Astrocyte of the hippocampus (primary cell): ENCODE measurements at places on chromosomes 4 and X.

DNA sequence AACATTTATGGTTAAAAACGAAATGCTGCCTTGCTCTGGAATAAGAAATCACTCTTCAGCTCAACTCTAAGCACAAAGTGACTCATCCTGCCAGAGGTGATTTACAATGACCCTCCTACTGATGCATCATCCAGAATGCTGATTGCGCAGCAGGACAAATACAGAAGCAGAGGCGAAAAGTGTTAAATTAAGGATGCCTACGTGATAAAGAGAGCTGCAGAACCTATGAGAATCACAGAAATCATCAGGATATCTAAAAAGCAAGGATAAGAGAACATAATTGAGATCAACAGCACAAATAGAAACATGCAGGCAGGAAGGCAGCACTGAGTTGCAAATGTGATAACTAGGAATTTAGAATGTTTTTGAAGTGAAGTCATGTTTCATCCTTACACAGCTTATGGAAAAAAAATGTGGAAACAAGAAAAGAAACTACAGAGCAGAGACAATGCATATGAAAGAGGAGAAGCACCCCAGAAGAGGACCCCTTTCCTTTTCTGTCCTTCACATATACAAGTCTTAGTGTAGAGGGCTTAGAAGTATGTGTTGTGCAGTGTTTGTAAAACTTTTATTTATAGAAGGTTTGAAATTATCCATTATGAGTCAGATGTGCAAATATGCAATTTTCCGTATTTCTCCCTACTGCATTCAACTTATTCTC lies 188.4 kb downstream of the SLC7A11 start:
- DNase-seq: peak; percentile 77

DNA sequence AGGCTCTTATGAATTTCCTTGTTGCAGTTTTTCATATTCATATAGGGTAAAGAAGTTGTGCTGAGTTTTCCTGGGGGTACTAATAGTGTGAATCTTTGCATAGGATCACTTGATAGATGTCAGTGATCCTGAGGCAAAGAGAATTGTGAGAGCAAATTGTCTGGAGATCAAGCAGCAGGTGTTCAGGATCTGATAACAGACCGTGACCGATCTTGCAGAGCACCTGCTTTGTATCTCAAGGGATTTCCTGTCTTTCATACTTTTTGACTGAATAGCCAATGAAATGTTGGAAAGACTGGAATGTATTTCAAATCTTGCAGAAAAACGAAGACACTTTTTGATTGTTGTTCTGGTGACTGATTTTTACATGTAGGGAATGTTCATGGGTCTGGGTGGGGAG lies 914.5 kb downstream of the STIM2 start:
- DNase-seq: no peak

- DNase-seq: no peak
These were observed at the start of gene SLC9B2 for GRCh38 chr4:103076747-103077347. Gene SLC9B2 (minus strand): TSS chr4:103076761. CDS start chr4:103067550, 9,211 bp downstream.

DNA sequence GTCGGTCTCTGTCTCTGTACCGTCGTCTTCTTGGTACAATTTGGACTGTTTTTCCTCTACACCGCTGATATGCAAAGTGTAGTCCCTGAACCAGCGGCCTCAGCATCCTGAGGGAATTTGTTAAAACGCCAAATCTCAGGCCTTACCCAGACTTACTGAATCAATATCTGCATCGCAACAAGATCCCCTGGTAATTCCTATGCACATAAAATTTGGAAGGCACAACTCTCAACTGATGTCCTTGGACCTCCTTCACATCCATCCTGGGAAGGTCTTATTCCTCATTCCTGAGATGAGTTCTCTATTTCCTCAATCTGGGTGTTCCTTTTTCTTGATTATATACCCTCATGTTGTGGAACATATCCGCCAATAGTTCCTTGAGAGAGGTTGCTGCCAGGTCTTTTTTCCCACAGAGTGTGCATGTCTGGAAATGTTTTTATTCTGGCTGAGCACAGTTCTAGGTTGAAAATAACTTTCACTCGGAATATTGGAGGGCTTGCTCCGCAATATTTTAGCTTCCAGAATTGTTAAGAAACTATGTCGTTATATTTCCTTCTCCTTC lies 738 bp upstream of the HPF1 start:
- DNase-seq: no peak

DNA sequence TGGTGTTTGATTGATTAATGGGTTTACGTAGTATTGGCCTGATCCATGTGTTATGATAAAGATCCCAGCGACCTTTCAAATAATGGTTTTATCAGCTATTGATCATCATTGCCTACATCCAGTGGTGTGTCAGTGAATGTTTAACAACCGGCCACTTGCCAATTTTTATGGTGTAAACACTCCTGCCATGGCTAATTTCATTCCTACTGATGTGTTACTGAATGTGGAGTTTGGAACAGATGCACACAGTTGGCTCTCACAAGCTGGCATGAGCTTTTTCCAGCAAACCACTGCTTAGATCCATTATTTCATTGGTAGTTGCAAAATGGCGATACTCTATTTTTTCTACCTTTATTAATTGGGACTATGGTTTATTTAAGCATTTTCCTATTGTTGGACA lies 139.9 kb downstream of the REPS2 start:
- no peak for DNase-seq

- DNase-seq: no peak
These were observed 617 bp upstream of the MRFAP1L1 start for GRCh38 chr4:6710282-6710681.

GRCh38 chr4:92074839-92075238 lies 228.9 kb upstream of the GRID2 start:
- DNase-seq: no peak

DNA sequence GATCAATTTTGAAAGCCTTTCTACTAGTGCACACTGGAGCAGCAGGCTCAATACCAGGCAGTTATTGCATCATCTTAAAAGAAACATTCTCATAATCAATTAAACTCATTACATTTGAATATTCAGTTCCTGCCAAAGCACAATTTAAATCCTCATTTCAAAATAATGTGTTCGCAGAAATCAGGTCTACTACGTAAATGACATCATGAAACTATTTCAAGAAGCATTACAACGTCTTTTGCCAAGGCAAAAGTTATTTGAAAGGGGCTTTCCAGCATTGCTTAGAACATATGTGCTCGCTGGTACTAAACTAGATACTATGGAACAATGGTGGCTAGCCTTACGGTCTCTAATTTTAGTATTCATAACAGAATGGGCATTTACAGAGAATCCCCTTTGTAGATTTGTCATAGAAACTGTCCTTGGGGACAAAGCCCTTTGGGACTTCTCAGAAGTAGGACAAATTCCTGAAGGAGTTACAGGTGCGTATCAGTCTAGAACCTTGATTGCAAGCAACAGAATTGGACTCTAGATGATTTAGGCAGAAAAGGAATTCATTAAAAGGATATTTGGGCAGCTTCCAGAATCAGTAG lies 27.6 kb upstream of the HUWE1 start:
- DNase-seq: no peak

GRCh38 chr4:92163348-92163747 lies 140.4 kb upstream of the GRID2 start:
- DNase-seq: peak; percentile 2

- no peak for DNase-seq
These were observed 56.3 kb upstream of the SLC7A11 start for GRCh38 chr4:138298431-138298830.

DNA sequence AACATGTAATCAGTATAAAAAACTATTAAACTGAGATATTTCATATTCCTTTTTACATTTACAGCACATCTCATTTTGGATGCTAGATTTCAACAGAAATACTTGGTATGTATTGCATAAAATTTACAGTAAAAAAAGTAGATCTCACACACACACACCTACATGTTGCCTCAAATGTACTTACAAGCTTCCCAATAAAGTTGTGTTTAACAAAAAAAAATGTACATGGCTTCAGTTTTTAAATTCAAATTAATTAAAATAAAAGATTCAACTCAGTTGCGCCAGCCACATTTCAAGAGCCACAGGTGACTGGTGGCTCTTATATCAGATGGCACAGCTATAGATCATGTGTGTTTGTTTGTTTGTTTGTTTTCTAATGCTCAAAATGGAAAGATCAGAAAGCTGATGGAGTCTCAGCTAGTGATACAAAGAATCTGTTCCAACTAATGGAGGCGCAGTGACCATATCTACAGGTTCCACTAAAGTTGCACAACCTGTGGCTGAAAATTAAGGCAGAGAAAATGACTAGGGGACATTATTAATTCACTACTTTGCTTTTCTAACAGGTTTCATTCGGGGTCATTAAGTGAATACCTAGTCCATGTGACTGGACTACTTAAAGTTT lies 45.0 kb downstream of the RBM47 start:
- no peak for DNase-seq

DNA sequence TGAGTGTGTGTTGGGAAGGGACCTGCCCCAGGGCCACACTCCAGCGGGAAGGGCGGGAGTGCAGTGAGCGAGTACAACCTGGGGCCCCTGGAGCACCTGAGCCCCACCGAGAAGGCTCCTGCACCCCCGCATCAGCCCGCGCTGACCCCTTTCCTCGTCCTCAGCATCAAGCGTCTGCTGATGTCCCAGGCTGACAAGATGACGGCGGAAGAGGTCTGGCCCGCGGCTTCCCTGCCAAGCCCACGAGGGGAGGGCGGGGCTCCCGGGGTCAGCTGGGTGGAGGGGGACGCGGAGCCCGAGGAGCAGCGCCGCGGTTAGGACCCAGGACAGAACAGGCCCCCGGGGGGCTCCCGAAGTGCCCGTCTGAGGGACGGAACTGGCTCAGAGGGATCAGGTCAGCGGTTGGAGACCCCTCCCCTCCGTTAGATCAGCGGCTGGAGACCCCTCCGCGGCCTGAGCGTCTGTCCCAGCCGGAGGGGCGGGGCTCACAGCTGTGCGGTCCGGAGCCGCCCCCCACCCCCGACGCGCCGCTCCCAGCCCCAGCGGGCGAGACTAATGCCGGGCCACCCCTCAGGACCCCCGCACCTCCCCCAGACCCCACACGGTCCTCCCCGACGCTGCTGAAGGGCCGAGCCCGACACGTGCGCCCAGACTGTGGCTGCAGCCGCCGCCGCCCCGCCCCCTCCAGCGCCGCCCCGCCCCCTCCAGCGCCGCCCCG lies 6.7 kb downstream of the MYL5 start:
- DNase-seq: peak; percentile 56

GRCh38 chr4:149552601-149553000 lies 263.0 kb downstream of the IQCM start:
- DNase-seq: no peak

DNA sequence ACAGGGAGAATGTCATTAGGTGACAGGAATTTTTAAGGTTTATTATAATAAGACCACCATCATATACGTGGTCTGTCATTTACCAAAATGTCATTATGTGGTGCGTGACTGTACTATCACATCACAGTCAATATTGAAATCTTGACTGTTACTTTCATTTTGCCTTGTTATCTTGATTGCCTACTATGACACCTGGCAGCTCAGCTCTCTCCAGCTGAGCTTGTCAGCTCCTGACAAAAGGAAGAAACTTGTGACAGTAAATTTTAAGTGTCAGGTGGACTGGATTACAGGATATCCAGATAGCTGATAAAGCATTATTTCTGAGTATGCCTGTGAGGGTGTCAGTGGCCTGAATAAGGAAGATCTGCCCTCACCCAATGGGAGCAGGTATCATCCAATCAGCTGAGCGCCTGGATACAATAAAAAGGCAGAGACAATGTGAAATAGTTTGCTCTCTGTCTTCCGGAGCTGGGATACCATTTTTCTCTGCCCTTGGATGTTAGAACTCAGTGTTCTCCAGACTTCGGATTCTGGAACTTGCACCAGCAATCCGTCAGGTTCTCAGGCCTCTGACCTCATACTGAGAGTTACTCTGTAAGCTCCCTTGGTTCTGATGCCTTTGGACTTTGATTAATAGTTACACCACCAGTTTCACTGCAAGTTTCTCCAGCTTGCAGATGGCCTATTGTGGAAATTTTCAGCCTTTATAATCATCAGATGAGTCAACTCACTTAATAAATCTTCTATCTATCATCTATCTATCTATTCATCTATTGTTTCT lies 1454.7 kb upstream of the IGFBP7 start:
- DNase-seq: no peak

DNA sequence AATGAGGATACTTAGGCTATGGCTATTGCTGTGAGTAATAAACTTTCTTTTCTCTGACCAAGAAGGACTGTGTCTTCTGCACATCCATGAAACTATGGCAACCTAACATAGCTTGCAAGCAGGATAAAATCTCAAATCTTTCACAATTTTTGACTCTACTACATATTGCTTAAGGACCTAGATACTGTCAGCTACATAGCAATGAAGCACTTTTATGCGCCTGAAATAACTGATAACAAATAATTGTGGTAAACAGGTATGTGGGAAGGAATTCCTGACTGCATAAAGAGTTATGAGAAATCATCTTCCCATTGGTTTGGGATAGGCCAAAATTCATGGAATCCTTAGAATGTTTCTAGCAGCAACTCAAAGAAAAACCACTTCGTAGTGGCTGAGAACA lies 41.2 kb upstream of the PDGFC start:
- DNase-seq: peak; percentile 52

- peak; percentile 87 for DNase-seq
These were observed 17.8 kb downstream of the TRIM2 start for GRCh38 chr4:153221783-153222706.

- DNase-seq: peak; percentile 28
These were observed 16.0 kb downstream of the CCNQ start for GRCh38 chrX:153582896-153583295.

- DNase-seq: peak; percentile 96
These were observed 55.4 kb downstream of the C4orf51 start for GRCh38 chr4:145735347-145735675.

DNA sequence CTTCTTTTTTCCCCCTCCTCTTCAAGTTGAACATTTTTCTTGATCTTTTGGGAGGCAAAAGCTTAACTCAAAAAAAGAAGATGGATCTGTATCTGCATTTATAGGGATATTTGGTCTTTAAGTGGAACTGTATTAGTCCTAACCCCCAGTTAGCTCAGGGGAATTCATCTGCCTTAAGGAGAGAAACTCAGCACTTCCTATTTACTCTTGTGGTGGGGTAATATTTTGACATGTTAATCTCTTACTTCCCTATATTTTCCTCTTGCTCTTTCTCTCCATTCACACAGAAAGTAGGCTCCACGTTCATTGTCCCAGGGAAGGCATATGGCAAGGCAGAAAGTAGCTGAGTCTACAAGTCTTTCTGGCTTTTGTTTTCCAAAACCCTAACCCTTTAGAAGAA lies 5.3 kb downstream of the LRRC66 start:
- no peak for DNase-seq

- no peak for DNase-seq
These were observed 74.6 kb downstream of the DOCK11 start for GRCh38 chrX:118570209-118570608.

GRCh38 chr4:111040904-111041303 lies 418.0 kb upstream of the PITX2 start:
- DNase-seq: no peak

DNA sequence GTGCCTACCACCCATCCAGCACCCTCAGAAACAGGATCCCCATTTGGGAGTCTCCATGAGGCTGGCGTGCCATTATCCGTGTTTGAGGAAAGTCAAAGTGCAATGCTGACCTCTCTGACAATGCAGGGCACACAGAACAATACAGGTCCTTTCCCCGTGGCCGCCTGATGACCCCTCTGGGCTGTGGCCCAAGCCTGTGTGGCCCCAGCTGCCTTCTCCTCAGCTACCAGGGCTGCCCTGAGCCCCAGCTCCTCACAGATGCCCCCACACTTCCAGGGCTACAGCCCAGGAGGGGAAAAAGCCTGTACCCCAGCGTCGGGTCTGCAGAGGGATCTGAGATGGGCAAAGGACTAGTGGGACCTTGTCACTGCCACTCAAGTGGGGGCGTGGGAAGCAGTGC lies 15.5 kb downstream of the ZFYVE28 start:
- DNase-seq: no peak

- no peak for DNase-seq
These were observed 209.4 kb upstream of the ANXA3 start for GRCh38 chr4:78342125-78342524.
